ENCODE measurements at places on chromosomes 2 and 18. TPM values are rescaled to one million over a fixed set of nuclear protein-coding genes. Genes with fewer than 3 reads are reported as not detected.

Gene NEU4
- total RNA-seq: not detected

Gene SMAD7
- total RNA-seq: 34.1 TPM

Gene FAM124B
- 1.7 TPM for total RNA-seq

DNA sequence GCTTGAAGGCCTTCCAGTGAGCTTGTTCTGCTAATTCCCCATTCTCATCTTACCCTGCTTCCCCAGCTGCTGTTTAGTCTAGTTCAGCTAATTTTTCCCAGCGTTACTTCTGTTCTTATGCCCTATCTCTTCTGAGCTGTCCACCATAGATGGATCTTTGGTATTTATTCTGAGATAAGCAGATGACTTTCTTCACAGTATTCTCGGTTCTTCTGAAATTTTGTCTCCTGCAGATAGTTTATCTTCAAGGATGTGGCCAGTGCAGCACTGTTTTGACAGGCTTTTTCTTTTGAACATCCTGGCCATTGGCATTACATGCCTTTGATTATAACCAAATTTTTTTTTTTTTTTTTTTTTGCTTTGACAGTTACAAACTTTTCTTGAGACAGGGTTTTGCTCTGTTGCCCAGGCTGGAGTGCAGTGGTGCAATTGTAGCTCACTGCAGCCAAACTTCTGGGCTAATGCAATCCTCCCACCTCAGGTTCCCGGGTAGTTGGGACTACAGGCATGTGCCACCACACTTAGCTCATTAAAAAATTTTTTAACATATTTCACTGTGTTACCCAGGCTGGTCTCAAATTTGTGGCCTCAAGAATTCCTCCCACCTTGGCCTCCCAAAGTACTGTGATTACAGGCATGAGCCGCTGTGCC is 134.2 kb downstream of the WDSUB1 start:
- DNase-seq: no peak

DNA sequence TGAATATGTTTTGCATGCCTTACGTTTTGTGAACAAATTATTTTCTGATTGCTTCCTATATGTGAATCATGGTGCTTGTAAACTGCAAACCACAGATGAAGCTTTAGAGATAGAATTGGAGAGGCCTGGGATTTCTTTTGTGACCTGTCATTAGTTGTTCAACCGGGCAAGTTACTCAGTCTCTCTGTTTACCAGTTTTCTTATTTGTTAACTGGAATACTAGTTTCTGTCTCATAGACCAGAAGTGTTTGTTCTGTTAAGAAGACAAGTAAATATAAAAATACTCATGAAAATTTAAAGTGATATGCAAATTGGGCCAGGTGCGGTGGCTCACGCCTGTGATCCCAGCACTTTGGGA is 27.3 kb downstream of the DGKD start:
- no peak for DNase-seq

- DNase-seq: no peak
Measured at GRCh38 chr2:62297624-62298010, 101.7 kb downstream of the B3GNT2 start.

DNA sequence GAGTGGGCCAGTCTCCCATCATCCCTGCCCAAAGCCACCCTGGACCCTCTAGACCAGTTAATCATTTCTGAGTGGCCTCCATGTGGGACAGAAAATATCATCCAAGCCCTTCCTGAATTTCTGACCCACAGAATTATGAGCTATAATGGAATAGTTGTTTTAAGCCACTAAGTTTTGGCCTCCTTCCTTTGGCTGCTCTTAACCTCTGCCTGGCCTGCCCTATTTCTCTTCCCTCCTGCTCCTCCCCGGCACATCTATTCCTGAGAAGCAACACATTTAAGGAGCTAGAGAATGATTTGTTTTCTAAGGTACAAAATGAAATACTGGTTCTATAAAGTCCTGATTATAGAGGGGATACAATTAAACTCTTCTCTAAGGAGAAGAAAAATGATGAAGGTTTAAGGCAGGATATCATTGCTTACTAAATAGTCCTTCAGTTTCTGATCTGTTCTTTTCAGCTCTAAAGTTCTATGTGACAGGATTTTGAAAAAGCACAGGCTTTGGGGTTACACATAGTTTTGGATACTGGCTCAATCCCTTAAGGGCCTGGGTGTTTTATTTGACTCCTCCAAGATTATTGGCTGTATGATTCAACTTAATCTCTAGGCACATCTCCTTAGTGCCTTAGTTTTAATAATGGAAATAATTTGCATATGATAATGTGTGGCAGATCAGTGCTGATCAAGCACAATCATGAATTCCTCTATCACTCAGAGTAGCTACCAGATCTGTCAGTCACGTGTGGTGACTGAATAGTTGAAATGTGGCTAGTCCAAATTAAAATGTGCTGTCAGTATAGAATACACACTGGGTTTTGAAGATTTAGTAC is 240.3 kb downstream of the VAPA start:
- peak; percentile 44 for DNase-seq

GRCh38 chr2:180979749-180980105 is 678 bp upstream of the UBE2E3 start:
- peak; percentile 88 for DNase-seq

Gene KLHL29
- 19.4 TPM for total RNA-seq

Gene ANO7
- total RNA-seq: 0.98 TPM
